Small intestine (tissue), 16 donors: ENCODE measurements at places on chromosomes 1 and 21.
A peak's percentile ranks its signal among the peaks of the same experiment; 100 is the strongest.

GRCh38 chr1:180043785-180044184, 89.2 kb downstream of the CEP350 start:
- no peak for DNase-seq

GRCh38 chr1:230824919-230825721, 43.2 kb downstream of the C1orf198 start:
- peak; percentile 77 for DNase-seq

DNA sequence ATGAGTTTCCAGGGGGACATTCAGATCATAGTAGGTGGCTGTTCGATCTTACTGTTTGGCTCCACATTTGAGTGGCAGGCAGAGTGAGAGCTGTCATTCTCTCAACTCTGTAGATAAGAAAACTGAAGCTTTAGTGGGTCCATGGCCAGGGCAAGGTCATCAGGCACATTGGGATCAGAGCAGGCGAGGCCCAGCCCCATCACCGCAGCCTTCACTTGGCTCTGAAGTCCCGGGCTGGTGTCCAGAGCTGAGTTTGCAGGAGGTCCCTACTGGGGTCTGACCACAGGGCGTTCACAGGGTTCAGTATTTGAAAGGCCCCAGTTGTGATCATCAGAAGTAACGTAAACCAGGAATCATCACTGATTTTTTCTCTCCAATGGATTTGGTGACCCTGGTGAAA, 76.7 kb downstream of the OBSCN start:
- no peak for DNase-seq

DNA sequence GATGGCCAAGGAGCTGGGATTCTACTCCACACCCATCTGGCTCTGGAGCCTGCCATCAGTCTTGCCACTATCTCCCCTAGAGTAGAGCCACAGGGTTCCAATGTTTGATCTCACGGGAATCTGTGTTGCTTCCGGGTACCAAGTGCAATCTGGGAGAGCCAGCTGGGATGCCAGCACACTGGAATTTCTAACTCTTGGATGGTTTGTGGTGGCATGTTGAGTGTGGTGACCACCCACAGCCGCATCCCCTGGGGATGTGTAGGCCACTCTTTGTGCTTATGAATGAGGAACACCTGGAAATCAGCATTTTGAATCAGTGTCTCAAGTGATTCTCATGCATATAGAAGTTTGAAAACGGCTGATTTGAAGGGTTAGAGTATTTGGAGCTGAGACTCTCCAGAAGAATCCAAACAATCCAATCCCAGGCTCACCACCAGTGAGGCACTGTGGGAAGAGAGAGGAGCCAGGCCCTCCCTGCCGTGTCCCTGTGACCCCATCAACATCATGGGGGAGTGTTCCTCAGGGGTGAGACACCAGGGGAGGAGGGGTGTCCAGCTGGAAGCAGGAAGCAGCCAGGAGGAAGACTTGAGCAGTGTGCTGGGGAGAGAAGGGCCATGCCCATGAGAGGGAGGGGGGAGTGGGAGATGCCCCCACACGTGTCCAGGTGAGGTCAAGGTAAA, 13.4 kb downstream of the FBLIM1 start:
- DNase-seq, result no peak

DNA sequence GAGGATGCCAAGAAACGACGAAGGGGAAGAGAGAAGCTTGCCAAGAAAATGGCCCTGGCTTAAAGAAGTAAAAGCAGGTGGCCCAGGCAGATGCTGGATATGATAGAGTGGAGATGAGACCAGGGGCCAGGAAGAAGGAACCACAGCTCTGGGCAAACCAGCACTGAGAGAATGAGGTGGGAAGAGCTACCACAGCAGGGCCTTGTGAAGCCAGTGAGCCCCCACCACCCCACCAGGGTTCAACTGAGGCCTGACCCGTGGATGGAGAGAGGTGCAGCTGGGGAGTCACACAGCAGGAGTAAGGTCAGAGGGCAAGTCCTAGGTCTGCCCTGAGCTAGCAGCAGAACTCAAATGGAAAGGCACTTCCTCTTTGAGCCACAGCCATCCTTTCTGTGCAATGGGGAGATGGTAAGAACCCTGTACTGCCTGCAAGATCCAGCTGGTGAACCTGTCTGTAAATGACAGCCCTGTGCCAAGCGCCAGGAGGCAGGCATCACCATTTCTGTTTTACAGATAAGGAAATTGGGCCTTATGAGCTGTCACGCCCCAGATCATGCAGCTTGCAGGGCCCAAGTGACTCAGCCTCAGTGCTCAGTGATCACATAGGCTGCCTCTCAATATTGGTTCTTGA, 8.5 kb downstream of the SH3BGRL3 start:
- peak; percentile 55 for DNase-seq

DNA sequence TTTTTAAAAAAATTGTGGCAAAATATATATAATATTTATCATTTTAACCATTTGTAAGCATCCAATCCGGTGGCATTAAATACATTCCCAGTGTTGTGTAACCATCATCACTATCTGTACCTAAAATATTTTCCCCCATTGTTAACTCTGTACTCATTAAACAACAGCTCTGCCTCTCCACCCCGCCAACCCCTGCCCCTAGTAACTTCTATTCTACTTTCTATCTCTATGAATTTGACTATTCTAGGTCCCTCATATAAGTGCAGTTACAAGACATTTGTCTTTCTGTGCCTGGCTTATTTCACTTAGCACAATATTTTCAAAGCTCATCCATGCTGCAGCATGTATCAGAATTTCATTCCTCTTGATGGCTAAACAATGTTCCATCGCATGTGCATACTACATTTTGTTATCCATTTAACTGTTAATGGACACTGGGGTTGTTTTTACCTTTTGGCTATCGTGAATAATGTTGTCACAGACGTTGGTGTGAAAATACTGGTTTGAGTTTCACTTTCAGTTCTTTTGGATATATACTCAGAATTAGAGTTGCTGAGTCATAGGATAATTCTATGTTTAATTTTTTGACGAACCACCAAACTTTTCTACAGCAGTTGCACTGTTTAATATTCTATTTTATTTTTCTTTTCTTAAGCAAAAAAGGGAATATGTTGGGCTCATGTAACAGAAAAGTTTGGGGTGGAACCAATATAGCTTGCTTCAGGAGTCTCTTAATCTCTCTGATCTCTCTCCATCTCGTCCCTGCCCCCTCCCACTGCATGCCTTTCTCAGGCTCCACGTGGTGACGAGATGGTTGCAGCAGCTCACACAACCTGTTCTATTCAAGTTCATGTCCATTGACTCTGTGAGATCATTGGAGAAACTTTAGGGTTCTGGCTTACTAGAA, 25.2 kb upstream of the RCAN1 start:
- peak; percentile 30 for DNase-seq

DNA sequence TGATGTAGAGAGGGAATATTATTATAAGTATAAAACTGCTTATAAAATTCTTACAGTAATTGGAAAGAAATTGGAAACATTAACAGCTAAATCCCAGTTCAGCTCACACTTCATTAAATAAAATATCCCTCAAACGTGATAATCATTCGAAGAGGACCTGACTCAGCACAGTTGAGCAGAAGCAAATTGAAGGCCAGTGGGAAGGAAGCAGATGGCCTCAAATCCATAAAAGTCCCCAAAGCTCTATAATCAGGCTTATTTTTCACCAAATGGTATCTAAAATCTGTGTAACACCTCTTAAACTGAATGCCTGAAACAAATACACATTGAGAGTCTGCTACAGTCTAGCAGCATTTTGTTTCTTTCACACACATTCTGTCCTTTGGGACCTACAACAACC, 106.8 kb downstream of the TENT5C start:
- no peak for DNase-seq
